ENCODE measurements at places on chromosomes 2 and 18. TPM values are rescaled to one million over a fixed set of nuclear protein-coding genes. Genes with fewer than 3 reads are reported as not detected.

AMER3 gene
- total RNA-seq: not detected

PARD3B gene
- total RNA-seq: 5.8 TPM

MRPL30 gene
- total RNA-seq: 47.1 TPM

CPO gene
- not detected for total RNA-seq

FBXO48 gene
- 0.61 TPM for total RNA-seq

PLEKHH2 gene
- 0.32 TPM for total RNA-seq

PPP1R1C gene
- not detected for total RNA-seq

SLC5A7 gene
- total RNA-seq: not detected

IL37 gene
- total RNA-seq: not detected

FOXD4L1 gene
- not detected for total RNA-seq

OTOF gene
- 0.15 TPM for total RNA-seq

HDHD2 gene
- total RNA-seq: 9.4 TPM

RAMP1 gene
- not detected for total RNA-seq

APCDD1 gene
- total RNA-seq: not detected

LIMS3 gene
- total RNA-seq: 11.4 TPM

MTHFD2 gene
- total RNA-seq: 111 TPM

Data from epithelial cell of umbilical artery (primary cell).